ENCODE measurements at places on chromosomes 4 and X. TPM values are rescaled to one million over a fixed set of nuclear protein-coding genes. Genes with fewer than 3 reads are reported as not detected.

GRCh38 chr4:81509822-81510221 is 38.1 kb upstream of the RASGEF1B start:
- H3K36me3 ChIP-seq, result no peaks in the 10 kb centered on the region
- no peak overlapping the region for H3K4me3 ChIP-seq
- no peaks in the 10 kb centered on the region for H3K4me1 ChIP-seq
- H3K27ac ChIP-seq, result no peak overlapping the region
- no peaks in the 10 kb centered on the region for H3K27me3 ChIP-seq

GRCh38 chr4:184255871-184256642 is 38.4 kb upstream of the ENPP6 start:
- H3K4me1 ChIP-seq, result no peaks in the 10 kb centered on the region
- H3K4me3 ChIP-seq, result no peak overlapping the region
- no peaks in the 10 kb centered on the region for H3K27me3 ChIP-seq
- no peak for DNase-seq
- no peaks in the 10 kb centered on the region for H3K36me3 ChIP-seq

DNA sequence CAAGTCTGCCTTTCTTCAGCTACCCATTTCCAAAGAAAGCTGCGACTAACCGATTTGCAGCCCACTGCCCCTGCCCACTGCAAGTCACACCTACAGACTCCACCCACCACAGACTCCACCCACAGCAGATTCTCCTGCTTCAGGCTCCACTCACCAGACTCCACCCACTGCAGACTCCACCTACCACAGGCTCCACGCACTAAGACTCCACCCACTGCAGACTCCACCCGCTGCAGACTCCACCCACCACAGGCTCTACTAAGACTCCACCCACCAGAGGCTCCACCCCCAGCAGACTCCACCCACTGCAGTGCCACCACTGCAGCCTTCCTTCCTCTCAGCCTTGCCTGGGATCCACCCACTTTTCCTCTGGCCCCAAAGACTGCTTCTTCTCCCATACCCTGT is 41.3 kb downstream of the ABLIM2 start:
- peak; percentile 32 for DNase-seq
- no peaks in the 10 kb centered on the region for H3K27me3 ChIP-seq
- no peaks in the 10 kb centered on the region for H3K4me1 ChIP-seq

DNA sequence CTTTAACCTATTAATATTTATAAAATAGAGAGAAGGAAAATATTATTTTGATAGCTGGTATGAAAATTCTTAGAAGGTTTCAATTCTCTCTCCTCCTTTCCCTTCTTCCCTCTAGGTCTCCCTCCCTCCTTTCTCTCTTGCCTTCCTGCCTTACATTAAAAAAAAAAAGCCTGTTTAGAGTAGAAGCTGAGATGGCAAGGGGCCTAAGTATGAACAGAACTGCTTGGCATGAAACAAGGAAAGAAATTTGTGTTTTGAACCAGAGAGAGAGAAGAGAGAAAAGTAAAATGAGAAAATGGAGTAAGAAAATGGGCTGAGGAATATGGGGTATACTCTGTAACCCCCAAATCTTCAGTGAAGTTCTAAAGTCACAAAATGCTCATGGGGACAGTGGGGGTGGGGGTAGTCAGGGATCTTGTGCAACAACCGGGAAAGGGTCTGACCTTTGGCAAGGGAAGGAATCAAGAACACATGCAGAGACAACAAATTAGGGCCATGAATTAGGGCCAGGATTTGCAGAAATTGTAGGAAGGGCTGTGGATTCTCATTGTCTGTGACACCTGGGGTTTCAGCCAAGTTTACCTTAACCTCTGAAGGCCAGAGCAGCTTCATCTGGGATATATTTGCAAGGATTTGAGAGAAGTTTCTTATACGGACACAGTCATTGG is 30.6 kb downstream of the SUPT20HL2 start:
- peaks cover 33% of the 10 kb centered on the region for H3K27me3 ChIP-seq
- H3K4me1 ChIP-seq, result no peaks in the 10 kb centered on the region
- no peak for DNase-seq

HPSE gene
- 7.1 TPM for total RNA-seq

L1CAM gene
- 5.5 TPM for total RNA-seq

C4orf50 gene
- total RNA-seq, result 0.69 TPM

TMPRSS11D gene
- not detected for total RNA-seq

NAP1L3 gene
- total RNA-seq, result 9.8 TPM

IBSP gene
- not detected for total RNA-seq
